ENCODE measurements at places on chromosomes 13 and 19.

DNA sequence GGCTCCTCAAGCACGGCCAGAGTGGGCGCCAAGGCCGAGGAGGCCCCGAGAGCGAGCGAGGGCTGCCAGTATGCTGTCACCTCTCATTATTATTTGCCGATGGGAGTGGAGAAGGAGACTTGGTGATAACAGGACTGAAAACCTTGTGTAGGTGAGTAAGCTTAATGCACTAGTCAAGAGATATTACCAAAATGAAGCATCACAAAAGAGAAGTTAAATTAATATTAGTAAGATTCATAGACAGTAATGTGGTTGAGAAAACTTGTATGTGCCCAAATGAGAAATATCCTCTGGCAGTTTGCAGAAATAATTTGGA, 204.5 kb upstream of the SLITRK1 start:
- no peak for DNase-seq

- DNase-seq: peak; percentile 93
These were observed 54.7 kb downstream of the ZNF787 start for GRCh38 chr19:56066152-56067023.

DNA sequence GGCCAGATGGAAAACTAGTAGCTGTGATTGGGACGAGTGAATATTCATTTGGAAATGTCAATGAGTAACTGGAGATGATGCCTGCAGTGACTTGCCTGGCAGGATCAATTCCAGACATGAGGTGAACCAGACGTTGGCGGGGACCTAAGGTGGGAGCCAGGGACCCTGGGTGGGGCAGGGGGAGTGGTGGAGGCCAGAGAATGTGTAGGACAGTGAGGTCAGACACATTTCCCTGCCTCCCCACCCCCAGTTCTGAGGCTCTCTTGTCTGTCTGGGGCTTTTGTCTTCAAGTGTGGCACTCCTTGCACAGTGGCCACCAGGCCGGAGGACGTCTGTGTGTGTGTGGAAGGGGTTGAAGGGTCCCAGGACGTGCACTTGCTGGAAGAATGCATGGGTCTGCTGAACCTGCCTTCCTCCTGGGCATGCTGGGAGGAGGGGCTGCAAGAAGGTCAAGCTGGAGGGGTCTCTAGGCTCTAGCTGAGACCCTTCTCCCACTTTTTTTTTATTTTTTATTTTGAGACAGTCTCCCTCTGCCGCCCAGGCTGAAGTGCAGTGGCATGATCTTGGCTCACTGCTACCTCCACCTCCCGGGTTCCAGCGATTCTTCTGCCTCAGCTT, 51.6 kb downstream of the CHST8 start:
- DNase-seq: no peak

DNA sequence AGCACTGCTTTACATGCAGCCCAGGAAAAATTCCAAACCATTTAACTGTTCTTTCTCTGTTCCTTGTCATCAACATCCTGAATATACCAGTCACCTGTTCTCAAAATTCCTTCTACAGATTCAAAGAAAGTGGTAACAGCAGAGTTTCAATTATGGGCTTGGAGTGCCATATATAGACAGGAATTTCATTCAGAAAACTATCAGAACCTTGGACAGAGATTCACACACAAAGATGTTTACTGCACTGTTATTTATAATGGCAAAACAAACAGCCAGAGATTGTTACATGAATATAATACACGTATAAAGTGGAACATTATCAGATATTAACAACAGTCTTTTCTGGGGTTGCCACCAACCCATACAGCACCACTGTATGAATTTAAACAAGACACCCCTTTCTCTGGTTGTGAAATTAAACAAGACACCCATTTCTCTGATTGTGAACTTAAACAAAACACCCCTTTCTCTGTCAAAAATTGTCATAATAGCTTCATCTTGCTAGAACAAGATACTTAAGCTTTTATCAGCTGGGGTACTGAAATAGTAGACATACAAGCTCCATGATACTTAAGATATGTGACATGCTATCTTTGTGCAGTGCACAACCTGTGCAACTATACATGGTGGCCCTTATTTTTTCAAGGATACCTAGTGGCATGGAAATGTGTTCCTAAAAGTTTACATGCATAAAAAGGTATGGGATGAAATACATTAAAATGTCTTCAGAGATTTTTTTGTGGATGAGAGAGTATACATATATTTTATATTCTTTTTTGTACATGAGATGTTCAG, 12.6 kb downstream of the CACNA1A start:
- no peak for DNase-seq

DNA sequence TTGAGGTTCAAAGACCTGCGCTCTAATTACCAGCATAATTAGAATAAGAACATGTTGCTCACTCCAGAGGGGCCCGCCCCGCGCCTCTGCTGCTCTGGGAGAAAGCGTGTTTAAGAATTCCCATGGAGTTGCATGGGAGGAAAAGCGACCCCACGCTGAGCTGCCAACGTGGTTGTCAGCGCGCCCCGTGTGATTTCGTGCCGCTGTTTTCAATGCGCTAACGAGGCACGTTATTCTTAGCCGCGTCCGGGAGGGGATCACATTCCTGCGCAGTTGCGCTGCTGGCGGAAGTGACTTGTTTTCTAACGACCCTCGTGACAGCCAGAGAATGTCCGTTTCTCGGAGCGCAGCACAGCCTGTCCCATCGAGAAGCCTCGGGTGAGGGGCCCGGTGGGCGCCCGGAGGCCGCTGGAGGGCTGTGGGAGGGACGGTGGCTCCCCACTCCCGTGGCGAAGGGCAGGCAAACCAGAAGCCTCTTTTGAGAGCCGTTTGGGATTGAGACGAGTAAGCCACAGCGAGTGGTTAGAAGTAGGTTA, 173.8 kb upstream of the SOX1 start:
- peak; percentile 90 for DNase-seq

DNA sequence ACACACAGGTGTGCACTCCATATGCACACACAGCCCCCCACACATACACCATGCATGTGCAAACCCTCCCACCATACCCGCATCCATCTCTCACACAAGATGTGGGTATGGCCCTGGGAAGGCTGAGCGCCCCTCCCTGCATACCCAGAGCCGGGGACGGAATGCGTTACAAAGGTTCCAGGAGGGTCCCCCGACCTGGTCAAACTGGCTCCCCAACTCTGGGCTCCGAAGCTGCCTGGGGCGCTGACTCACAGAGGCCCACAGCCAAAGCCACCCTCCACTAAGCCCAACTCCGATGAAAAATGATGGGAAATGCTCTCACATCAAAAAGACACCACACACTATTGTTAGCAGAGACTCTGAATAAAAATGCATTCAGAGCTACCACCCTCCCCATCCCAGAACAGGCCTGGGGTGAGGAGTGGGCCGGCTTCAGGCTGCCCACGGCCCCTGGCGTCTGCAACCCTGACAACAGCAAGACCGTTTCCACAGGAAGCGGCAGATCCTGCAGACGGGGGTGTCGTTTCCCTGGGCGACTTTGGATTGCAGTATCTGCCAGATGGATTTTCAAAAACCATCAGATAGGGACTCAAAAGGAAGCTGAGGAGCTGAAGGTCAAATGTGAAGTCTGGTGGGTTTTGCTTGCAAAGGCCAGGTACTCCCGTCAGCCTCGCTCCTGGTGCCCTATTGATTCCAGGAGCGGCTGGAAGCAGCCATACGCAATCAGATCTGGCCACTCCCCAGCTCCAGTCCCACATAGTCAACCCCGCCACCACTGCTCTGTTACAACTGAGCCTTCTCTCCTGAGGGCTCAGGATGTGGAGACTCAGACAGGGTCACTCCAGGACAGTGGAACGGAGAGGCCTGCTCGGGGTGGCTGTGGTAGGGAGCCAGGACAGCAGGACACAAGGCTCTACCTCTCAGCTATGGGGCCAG, 14.3 kb downstream of the PEPD start:
- no peak for DNase-seq

DNA sequence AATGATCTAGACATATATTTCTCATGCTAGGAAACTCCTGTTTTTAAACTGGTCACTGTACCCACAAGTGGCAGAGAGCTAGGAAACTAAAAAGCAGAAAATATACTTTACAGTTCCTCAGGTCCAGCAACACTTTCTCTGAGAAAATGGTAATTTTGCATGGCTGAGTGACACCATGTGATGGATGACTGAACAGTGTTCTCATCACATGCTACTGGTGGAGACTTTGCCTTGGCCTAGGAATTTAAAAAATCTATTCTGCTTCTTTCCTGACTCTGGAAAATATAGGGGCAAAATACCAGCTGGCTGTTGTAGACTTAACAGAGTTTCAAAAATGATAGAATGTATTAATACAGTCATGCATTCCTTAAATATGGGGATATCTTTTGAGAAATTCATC, 50.0 kb downstream of the LATS2 start:
- no peak for DNase-seq

DNA sequence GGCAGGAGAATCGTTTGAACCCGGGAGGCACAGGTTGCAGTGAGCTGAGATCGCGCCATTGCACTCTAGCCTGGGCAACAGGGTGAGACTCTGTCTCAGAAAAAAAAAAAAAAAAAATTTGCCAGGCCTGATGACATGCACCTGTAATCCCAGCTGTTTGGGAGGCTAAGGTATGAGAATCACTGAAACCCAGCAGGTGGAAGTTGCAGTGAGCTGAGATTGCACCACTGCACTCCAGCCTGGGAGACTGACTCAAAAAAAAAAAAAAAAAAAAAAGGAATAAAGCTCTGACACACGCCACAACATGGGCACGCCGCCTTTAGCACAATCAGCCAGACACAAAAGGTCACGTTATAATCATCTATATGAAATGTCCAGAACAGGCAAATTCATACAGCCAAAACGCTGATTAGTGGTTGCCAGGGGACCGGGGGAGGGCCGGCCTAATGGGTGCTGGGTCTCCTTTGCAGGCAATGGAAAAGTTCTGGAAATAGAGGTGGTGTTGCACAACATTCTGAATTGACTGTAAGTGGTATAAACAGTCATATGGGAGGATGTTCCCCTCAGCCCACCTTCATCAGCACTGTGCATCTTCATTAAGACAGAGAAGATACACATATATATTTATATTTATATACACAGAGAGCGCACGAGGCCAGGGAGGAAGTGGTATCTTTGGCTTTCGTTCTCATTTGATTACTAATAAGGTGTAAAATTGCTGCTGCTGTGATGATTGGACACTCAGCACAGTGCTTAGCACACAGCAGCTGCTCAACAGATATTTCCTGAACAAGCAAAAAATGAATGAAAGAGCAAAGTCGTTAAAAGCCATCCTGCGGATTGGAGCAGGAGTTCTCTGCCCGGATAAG, 3.8 kb downstream of the HSPBP1 start:
- DNase-seq: no peak

- peak; percentile 27 for DNase-seq
These were observed 276.0 kb downstream of the SLC7A1 start for GRCh38 chr13:29319451-29319850.

GRCh38 chr19:54523403-54523802, 20.8 kb downstream of the LAIR2 start:
- no peak for DNase-seq

- DNase-seq: no peak
These were observed 577.9 kb downstream of the IRS2 start for GRCh38 chr13:109208522-109208921.

- DNase-seq: no peak
These were observed 1.2 kb downstream of the SLC27A1 start for GRCh38 chr19:17471410-17472125.

- DNase-seq: no peak
These were observed 9.1 kb upstream of the CDC16 start for GRCh38 chr13:114225610-114226009.

GRCh38 chr13:113607056-113607888, 22.7 kb downstream of the TFDP1 start:
- no peak for DNase-seq

GRCh38 chr13:19601749-19602725, 31.4 kb upstream of the MPHOSPH8 start:
- peak; percentile 78 for DNase-seq

DNA sequence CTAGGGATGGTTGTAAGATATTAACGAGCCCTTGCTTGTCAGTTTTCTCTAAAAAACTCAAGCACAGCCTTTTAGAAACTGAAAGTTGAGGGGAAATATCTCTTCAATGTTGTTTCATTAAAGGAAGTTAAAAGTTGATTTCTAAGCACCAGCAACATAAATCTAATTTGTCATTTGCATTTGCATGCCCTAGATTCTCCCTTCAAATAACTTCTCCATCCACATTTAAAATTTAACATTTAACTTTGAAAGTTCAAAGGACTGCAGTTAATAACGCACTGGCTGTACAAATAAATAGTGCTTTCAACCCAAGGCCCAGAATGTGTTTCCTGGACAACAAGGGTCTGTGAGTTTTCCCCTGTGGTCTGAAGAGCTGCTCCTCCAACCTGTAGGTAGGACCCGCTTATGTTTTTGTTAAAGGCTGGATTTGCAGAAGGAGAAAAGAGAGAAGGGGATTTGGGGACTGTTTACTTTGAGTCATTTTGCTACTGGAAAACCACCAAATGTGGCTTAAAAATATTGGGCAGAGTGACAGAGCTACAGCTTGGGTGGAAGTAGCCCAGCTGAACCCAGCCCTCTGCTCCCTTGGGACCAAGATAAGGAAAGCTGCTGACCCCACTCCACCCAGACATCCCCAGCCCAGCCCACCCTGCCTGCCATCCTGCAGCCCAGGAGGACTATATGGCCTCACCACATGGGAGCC, 39.8 kb downstream of the TNFRSF19 start:
- no peak for DNase-seq

- DNase-seq: no peak
These were observed 18.8 kb downstream of the TYK2 start for GRCh38 chr19:10361569-10362011.

DNA sequence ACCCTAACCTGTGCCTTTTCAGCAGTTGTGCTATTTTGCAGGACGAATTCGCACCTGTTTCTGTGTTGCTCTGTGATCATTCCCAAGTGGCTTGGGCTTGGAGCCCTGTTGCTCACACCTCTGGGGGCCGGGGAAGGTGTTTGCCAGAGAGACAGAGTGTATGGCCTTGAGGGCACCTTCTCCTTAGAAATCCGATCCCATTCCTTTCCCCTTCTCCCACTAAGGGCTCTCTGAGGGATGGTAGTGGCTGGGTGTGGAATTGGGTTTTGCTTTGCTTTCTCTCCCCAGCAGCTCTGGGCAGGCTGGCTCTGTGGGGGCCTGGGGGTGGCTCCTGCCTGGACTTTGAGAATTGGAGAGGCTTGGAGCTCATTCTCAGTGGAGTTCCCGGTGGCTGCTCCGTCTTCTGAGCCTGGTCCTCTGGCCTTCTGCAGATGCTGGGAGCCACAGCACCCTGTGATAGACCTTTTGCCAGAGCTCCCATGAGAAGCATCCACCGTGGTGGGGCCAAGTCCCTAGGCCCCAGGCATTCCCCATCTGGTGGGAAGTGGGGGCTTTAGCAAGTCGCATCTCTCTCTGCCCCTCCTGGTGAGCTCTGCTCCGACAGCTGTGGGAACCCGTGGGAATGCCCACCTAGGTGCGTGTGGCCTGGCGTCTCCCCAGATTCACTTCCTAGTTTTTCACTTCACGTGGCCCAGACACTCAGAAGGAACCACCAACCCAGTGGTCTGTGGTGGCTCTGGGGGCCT, 26.1 kb downstream of the ATP11A start:
- DNase-seq: no peak

Measured in retina (tissue), 1 donor.